ENCODE measurements at places on chromosomes 12 and 14.

DNA sequence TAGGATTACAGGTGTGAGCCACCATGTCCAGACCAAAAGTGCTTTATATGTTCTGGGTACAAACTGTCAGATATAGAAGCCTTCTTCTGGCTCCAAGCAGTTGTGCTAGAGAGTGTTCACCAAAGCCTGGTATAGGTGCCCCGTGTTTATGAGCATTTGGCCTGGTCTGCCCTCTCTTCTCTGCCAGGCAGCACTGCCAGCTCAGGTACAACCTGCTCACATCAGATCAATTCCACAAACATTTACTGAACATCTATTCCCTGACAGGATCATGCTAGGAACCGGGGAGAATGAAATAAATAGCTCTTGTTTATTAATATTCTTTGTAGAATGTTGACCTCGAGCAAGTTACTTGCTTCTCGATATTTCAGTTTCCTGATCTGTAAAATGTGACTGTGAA is 20.0 kb upstream of the SOCS2 start:
- no peak for DNase-seq

DNA sequence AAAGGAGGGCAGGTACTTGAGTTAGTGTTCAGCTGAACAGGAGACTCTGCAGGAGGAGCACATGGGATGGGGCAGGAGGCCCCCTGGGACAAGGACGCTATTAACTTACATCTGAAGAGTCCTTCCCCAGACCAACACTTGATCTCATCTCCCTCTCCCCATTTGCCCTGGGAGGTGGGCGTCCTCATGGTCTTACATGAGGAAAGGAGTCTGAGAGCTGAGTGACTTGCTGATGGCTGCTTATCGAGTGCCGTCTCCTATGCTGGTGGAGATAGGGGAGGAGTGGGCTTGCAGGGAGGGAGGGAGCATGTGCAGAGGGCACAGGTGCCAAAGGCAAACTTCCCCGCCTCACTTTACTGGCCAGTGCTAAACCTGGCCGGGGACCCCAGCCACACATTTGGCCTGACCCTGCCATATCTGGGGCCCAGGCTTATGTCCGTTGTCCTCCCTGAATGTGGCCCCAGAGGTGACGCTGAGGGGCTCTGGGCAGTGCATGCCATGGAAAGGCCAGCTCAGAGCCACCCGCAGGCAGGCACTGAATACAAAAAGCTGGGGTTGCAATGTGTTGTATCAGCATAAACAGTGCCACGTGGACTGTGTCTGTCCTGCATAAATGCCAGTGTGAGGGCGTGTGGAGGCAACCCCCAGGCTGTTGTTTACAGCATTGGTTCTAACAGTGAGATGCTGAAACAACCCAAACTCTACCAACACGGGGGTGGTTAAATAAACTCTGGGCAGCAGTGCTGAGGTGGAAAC is 29.4 kb downstream of the FAIM2 start:
- DNase-seq: no peak

- DNase-seq: no peak
Observed at GRCh38 chr12:117890644-117891043, 78.1 kb downstream of the KSR2 start.

DNA sequence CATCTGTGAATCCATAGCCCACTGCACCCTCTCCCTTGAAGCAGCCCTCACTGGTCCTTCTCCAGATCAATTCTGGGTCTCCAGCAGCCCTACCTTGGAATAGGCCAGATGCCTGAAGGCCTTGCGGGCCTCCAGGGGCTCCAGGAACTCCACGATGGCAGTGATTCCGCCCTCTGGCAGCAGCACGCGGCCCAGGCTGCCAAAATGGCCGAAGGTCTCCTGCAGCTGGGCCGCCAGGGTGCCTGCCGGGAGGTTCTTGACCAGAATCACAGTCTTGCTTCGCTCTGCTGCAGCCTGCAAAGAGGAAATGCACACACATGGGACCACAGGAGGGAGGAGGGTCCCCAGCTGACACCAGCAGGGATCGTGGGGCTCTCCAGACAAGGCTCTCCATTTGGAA is 26.3 kb downstream of the RBM19 start:
- DNase-seq: no peak

- DNase-seq: no peak
Observed at GRCh38 chr12:47616440-47616839, 89.4 kb downstream of the RPAP3 start.

DNA sequence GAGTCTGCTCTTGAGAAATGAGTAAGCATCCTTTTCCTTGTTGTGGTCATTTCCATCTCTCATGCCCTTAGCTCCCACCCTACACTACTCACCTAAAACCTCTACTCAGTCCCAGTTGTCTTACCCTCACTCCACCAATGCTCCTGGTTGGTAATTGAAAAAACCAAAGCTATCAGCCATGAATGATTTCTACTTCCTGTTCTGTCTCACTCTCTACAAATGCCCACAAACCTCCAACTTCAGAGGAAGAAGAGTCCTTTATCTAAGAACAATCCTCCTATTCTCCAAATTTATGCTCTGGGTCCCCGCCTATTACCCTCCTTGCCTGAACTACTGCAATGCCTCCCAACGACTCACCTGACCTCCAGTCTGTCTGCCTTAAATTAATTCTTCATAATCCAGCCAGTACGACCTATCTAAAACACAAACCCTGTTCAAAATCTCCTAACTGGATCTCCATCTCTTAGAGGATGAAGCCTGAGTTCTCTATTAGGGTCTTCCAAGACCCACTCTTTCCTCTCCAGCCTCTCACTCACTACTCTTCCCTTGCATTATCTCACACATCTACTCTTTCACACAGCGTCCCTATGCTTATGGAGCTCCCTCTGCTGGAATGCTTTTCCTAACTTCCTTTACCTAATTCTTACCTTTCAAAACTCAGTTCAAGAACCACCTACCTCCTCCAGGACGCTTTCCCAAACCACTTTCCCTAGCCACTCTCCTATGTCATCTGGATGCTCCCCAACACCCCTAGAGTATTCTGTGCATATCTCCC is 2.2 kb downstream of the DHRS1 start:
- no peak for DNase-seq

DNA sequence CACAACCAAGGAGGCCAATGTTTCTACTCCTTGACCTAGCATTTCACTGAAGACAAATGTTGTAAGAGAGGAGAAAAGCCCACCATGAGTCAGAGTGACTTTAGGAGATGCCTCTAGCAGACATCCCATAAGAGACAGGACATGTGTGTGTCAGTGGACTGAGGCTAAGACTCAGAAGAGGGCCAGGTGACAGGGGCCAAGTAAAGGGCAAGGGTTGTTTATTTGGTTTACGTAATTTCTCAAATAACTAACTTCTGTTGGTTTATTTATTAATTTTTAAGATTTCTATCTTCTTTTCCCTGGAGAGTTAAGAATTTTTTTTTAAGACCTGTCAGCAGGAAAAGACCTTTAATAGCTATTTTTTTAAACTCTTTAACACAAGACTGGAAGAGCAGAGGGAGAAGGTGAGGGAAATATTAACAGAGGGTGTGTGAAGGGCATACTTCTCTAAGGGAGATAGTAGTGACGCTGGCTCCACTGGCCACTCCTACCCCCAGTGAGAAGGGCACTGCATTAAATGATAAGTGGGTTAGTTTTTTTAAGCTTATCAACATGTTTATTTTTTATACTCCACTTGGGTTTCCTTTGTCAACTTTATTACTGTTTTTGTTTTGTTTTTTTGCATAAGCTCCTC is 3.4 kb downstream of the PNP start:
- DNase-seq: no peak

DNA sequence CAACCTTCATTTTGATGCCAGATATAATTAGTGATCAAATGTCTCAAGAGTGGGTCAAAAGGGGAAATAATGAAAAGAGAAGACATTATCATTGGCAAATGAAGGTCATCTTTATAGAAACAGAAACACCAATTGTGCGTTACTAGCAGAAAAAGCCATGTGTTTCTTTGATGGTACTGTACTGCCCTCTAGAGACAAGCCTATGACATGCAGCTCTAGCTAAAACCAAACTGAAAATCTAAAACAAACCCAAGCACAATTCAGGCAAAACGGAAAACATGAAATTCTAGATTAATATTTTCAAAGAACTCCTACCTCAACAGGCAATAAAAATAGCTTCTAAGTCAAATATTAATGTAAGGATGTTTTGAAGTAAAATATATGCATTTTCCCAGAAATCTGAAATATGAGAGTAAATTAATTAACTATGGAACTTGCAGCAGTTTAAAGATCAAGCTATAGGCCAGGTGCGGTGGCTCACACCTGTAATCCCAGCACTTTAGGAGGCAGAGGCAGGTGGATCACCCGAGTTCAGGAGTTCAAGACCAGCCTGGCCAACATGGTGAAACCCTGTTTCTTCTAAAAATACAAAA is 115.4 kb downstream of the KLHL28 start:
- DNase-seq: no peak

DNA sequence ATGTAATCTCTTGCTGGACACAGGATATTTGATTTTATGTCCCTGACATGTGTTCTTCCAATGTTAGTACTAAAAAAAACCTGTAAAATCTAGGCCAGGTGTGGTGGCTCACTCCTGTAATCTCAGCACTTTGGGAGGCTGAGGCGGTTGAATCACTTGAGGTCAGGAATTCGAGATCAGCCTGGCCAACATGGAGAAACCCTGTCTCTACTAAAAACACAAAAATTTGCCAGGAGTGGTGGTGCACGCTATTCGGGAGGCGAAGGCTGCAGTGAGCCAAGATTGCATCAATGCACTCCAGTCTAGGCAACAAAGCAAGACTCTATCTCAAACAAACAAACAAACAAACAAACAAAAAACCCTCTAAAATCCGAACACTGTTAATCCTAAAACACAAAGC is 68.0 kb downstream of the FERMT2 start:
- no peak for DNase-seq

DNA sequence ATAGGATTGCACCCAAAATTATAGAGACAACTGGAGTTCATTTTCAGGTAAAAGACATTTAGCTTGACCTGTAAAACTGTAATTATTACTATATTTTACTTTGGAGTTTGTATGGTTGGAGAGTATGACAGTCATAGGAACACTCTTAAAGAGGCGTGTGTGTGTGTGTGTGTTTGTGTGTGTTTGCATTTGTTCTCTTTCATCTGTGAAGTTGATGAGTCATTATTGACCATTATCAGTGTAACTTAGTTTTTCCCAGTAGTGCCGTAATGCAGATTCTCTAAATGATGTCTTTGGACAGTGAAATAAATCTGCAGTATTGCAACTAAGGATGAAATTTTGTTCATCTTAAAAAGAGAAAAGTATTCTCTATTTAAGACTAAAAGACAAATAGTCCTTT is 13.0 kb downstream of the WASHC4 start:
- DNase-seq: no peak

DNA sequence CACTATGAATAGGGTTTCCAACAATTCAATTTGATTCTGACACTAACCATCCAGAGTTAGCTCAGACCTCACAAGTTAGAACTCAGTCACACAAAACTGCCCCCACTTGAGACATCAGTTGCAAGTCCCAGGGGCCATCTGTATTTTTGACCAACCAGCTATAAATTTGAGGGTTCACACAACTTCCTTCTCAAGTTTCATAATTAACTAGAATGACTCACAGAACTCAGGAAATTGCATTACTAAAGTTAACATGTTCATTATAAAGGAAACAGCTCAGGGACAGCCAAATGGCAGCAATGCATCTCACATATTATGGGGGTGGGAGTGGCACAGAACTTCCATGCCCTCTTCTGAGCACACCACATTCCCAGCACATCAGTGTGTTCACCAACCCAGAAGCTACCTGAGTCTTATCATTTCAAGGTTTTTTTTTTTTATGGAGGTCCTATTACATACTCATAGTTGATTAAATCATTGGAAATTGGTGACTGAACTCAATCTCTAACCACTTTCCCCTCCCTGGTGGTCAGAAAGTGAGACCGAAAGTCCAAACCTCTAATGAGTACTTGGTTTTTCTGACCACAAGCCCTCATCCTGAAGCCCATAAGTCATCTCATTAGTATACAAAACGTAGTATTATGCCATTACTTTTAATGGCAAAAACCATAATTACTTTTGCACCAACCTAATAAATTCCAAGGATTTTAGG is 1721.5 kb upstream of the SEL1L start:
- no peak for DNase-seq

- DNase-seq: no peak
Observed at GRCh38 chr12:101039848-101040531, 170.0 kb downstream of the SLC5A8 start.

DNA sequence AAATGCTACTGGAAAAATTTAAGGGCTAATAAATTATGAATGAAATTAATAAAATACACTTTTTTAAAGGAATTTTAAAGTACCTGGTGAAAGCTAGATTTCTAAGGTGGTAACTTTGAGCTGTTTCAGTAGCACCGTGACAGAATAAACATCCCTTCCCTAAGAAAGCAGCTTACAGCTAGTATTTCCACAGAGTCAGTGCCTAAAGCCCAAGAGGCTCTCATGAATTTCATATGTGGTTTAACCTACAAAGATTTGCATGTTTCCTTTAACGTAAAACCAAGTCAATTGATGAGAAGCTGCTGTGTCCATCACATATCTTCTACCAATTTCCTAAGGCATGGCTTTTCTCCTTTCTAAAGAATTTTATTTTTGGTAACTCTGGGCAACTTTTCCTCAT is 56.8 kb downstream of the IFNG start:
- no peak for DNase-seq

DNA sequence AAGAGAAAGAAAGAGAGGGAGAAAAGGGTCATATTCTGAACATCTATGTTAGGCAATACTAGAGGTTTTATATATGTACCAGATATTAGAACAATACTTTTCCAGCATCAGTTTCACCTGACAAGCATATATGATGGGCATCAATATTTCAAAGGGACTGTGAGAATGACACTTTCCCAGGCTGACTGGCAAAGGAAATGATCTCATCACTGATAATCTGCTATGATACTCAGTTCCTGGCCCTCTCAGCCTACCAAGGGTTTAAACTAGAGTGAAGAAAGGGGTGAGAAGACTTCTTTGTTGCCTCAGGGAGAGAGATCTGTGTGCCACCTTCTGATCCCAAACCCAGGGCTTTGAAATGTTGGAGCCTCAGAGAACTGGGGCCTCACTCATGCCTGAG is 183.5 kb downstream of the TTC8 start:
- DNase-seq: no peak

- no peak for DNase-seq
Observed at GRCh38 chr12:52308806-52309425, 12.3 kb downstream of the KRT83 start.

GRCh38 chr14:60278350-60278749 is 29.3 kb downstream of the PPM1A start:
- DNase-seq: no peak

All from non-pigmented ciliary epithelial cell (primary cell).